ENCODE measurements at places on chromosomes 2 and 18.

DNA sequence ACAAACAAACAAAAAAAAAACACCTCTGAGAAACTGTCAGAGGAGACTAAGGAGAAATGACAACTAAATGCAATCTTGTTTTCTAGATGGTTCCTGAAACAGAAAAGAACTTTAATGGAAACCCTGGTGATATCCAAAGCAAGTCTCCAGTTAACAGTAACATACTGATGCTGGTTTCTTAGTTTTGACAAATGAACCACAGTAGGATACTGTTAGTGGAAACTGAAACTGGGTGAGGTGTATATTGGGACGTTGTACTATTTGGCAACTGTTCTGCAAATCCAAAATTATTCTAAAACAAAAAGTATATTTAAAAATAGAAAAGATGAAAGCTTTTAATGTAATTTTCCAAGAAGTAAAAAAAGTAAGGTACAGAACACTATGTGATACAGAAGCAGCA is 11.4 kb downstream of the SESTD1 start:
- peak; percentile 24 for DNase-seq

- no peak for DNase-seq
Measured at GRCh38 chr2:230940471-230940815, 15.4 kb upstream of the GPR55 start.

- no peak for DNase-seq
Measured at GRCh38 chr18:62438018-62438329, 84.9 kb upstream of the ZCCHC2 start.

DNA sequence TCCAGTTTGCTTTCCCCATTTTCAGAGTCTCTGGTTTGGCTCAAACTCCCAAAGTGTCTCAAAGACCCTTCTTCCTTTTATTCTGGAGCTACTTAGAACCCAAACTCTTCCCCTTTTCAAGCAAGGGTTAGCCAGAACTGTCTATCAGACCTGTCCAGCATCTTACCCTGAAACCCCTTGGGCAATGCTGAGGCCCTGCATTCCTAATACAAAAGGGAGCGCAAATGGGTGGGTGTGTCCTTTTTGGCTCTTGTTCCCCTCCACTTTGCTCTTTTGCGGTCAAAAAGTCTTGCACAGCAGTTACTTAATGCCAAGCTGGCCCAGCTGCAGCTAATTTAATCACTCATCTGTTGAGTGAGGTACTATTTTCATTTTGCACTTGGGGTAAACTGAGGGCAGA is 231.2 kb upstream of the FOSL2 start:
- DNase-seq: no peak

GRCh38 chr2:227608561-227609338 is 5.9 kb downstream of the SCYGR3 start:
- peak; percentile 46 for DNase-seq

DNA sequence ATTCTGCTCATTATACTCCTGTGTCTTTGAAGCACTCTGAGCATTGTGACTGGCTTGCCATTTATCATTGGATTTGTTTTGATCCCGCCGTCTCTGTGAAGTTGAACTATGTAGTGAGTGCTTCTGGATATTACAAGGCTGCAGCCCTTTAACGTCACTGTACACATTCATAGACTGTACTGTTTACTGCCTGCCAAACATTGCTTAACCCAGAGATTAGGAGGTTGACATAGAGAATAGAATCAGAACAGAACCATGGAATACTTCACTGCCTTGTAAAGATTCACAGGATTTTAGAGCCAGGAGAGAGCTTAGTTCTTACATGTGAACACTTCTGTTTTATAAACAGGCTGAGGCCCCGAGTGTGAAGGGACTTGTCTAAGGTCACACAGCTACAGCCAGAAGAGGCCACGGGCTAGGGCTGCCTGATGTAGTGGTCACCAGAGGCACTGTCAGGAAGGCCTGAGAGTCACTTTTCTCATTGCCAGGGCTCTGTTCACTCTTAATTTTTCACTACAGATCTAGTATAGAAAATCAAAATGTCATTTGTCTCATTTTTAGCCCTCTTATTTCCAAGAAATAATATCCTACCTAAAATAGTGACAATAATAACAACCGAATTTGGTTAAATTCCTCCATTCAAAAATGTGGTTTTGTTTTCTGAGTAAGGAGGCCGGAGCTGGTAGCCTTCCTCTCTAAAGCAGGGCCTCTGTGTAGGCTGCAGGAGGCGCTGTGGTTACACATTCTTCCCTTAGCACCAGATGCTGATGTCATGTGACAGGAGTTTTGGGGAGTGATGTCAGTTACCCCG is 87.9 kb downstream of the UGGT1 start:
- peak; percentile 66 for DNase-seq

GRCh38 chr2:219467736-219468075 is 31.0 kb upstream of the GMPPA start:
- DNase-seq: no peak

GRCh38 chr2:27509326-27509725 is 12.7 kb downstream of the GCKR start:
- DNase-seq: no peak

- DNase-seq: no peak
Measured at GRCh38 chr2:234676109-234676782, 179.4 kb upstream of the ARL4C start.

DNA sequence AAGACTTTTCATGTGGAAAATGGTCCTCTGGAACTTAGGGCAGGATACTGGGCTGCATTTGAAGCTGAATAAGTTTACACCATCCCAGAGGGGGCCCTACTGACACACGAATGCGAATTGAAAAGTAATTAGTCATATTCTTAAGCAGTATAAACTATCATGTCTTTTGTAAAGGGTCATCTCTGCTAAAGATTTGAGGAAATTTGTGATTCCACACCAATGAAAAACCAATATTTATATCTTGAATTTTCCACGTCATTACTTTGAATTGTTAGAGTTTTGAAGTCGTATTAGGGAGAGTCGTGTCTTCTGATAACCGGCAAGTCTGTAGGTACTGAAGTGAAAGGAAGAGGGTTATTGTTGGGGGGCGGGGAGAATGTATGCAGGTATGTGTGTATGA is 4.1 kb upstream of the OTX1 start:
- DNase-seq: no peak

DNA sequence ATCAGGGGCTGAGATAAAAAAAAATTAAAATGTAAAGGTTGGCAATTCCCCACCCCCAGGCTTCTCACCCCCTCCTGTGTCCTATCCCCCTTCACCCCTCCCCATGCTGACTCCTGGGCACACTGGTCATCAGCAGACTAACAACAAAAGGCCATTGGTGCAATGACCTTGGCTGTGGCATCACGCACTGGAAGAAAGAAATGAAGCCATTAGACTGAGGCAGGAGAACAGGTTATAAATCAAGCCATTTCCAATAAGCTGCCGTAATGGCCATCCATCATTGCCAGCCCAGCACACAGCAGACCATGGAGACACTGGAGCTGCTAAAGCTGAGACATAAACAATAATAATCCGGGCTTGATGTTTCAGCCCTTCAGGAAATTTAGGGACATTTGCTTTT is 342.4 kb upstream of the ETAA1 start:
- no peak for DNase-seq

DNA sequence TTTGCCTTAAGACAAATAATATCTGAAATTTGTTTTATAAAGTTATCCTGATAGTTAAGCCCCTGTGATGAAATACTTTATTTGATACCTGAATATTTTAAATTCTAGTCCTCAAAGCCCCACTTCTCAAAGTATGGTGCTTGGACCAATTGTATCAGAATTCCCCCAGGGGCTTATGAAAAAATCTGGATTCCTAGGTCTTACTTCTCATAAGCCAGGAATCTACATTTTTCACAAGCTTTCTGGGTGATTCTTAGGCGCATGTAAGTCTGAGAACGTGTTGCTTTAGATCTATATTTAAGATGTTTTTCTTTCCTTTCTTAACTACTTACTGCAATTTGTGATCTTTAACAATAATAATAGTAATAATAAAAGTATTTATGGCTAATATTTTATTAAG is 53.1 kb downstream of the MYO1B start:
- DNase-seq: no peak

- no peak for DNase-seq
Measured at GRCh38 chr2:237864444-237864931, 5.1 kb downstream of the RAMP1 start.

DNA sequence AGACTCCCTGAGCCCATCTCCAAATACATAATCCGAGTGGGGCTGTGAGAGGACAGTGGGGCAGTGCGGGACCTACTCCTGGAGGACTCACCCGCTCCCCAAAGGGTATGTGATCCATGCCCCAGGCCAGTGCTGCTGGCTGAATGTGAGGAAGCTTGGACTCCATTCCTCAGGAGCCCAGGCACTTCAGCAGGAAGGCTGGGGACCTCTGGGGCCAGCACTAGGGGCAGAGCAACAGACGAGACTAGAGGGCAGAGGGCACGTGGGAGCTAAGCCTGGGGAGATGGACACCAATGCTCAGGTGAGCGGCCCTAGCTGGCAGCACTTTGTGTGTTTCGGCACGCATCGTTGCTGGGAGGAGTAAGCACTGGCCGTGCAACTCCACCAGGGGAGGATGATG is 84.9 kb downstream of the MALT1 start:
- DNase-seq: no peak

- no peak for DNase-seq
Measured at GRCh38 chr18:56508370-56509036, 129.9 kb downstream of the TXNL1 start.

DNA sequence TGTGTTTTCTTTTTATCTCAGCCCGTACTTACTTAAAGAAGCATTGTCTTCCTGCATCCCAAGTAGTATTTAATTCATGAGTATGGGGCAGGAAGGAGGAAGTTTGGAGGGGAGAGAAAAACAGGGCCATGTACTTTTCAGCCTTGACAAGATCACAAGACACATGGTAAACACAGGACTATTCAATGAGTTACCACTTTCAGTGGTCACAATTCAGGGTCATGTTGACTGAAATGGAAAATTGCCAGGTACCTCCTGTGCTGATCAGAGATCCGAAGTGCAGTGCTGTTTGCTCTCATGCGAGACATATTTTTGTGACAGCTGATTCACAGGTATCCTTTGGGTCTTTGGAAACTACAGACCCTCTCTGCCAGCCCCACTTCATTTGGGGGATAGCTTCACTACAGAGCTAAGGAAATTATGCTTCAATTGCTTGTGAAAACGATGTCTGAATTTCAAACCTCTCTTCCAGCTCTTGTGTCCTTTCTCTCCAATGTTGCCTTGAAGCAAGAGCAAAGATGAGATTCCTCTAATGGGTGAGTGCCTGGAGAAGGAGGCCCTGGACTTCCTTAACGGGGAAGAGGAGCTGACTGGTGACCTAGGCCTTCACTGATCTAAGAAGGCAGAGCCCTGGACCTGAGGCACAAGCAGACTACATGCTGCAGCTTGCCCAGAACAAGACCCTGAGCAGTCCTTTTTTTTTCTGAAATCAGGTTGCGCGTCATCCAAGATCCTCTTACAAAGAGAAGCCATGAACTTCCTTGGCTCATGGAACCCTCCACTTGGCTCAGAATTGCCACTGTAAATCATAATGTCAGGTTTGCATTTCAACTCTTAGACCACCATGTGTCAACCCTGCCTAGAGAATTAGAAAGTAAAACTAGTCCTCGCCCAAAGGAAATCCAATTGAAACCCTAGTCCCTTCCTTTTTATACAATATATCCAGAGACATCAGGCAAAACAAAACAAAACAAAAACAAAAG is 44.1 kb downstream of the EVA1A start:
- no peak for DNase-seq

GRCh38 chr2:37742286-37742685 is 70.8 kb upstream of the CDC42EP3 start:
- no peak for DNase-seq

- no peak for DNase-seq
Measured at GRCh38 chr18:23038712-23039111, 96.6 kb upstream of the CABLES1 start.

DNA sequence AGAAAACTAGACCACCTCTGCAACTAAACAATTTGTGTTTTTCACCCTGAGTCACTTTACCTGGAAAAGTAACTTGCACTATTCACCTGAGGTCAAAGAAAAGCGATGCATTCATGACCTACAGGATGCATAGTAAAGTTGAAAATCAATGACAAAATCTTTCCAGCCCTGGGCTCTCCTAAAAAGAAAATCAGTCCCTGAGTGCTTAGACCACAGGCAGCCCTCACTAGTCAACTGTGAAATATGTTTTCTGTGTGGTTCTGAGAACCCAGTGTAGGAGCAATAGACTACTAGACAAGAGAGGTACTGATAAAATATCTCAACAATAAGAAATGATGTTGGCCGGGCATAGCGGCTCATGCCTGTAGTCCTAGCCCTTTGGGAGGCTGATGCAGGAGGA is 133.1 kb downstream of the TXNL1 start:
- no peak for DNase-seq

DNA sequence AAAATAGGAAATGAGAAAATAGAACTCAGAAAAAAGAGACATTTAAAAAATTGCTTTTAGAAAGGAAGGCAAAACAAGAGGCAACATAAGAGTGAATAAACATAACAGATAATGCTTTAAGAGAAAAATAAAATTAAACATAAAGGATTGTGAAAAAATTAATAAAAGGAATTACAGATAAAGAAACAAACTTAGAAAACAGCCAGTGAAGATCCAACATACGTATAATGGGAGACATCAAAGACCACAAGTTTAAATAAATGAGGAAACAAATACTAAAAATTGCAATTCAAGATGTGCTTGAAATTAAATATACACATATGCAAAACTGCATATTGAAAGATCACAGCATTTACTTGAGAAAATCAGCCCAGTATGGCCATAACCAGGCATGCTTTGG is 448.9 kb downstream of the NBAS start:
- DNase-seq: no peak

- no peak for DNase-seq
Measured at GRCh38 chr2:159617646-159618045, 1.3 kb upstream of the BAZ2B start.

DNA sequence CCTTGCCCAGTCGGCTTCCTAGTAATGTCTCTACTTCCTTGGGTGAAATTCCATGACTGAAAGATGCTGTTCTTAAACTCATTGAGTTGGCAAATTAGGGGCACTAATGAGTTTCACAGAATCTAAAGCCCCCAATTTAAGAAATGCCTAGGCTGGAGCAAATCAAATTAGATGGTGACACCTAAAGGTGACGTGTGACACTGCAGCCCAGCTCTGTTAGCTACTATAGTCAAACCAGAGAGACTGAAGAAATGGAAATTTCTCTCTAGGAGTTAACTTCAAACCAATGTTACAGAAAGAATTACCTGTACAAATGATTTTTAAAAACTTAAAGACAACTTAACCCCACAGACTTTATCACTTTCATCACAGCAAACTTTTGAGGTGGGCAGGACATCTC is 37.2 kb downstream of the LCT start:
- DNase-seq: peak; percentile 31

All from NAMALWA (cell line).